ENCODE measurements at places on chromosomes 13 and 19.
A peak's percentile ranks its signal among the peaks of the same experiment; 100 is the strongest.

- peak; percentile 17 for DNase-seq
These were observed 2.6 kb downstream of the PCDH17 start for GRCh38 chr13:57633950-57634838.

GRCh38 chr19:47133021-47133471, 2.4 kb downstream of the SAE1 start:
- DNase-seq: no peak

DNA sequence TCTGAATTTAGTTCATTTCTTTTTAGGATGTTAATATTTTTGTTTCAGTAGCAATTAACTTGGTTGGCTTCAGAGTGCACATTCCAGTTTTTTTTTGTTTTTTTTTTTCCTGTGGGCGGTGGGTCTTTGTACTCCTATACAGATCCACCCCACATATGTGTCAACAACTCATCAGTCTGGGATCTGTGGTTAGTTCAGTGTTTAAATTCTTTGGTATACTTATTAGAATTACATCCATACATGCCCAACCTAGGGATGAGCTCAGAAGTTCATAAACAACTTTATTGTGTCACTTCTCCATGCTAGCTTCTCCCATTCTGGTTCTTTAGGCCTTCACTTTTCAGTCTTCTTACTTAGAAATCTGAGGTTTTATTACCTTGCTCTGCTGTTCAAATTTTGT, 50.9 kb downstream of the PCCA start:
- DNase-seq: no peak

GRCh38 chr13:37657134-37657533, 58.6 kb upstream of the POSTN start:
- no peak for DNase-seq

- no peak for DNase-seq
These were observed 269.6 kb downstream of the DNAJC15 start for GRCh38 chr13:43293008-43293407.

DNA sequence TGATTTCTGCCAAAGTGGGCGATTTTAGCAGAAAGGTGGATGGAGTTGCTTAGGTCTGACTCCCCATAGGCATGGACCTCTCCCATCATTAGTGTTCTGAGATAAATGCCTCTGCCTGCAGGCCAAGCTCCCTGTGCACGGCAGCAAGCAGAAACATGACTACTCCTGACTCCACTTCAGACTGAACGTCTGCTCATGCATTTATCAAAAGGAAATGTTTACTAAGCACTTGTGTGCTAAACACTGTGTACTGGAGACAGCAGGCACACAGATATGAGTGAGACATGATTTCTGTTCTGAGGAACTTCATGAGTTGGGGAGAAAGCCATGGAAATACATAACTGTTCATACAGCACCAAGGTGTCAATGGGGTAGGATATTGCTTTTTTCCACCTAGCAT, 149.6 kb downstream of the MIPEP start:
- no peak for DNase-seq

DNA sequence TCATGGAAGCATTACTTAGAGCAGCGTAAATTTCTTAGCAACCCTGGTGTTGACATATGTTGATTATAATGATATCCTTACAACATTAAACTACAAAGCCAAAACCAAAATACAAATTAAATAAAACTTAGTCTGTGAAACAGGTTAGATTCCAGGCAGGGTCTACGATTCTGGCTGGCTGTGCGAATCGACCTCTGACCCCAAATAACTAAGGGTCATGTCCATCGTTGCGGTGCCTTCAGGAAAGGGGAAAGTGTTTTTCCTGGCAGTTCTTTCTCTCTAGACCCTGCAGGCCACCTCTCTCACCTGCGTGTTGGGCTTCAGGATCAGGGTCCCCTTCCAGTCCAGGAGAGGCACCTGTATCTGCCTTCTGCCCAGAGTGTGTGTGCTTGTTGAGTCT, 66.2 kb downstream of the ATP11A start:
- no peak for DNase-seq
